Testis (tissue), 5 donors: ENCODE measurements at places on chromosomes 3 and 15. TPM values are rescaled to one million over a fixed set of nuclear protein-coding genes. Genes with fewer than 3 reads are reported as not detected.

- no peak for DNase-seq
Observed at GRCh38 chr3:31227131-31227562, 305.6 kb upstream of the STT3B start.

GRCh38 chr3:57892423-57892822 is 115.8 kb upstream of the FLNB start:
- DNase-seq: no peak

DNA sequence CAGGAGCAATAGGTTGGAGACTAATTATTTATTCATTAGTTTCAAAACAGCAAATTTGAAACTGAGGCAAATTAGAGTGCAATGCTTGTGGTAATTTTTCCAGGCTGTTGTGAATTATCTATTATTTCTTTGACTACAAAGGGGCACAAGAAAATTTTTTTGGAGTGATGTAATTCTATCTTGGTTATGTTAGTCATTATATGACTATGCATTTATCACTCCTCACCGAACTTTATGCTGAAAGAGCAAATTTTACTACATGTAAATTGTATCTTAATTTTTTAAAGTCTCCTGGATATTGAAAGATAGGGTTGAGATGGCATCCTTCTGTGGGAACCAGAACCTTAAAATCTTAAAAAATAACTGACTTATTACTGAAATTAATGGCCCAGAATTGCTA is 320.0 kb upstream of the ROBO1 start:
- no peak for DNase-seq

DNA sequence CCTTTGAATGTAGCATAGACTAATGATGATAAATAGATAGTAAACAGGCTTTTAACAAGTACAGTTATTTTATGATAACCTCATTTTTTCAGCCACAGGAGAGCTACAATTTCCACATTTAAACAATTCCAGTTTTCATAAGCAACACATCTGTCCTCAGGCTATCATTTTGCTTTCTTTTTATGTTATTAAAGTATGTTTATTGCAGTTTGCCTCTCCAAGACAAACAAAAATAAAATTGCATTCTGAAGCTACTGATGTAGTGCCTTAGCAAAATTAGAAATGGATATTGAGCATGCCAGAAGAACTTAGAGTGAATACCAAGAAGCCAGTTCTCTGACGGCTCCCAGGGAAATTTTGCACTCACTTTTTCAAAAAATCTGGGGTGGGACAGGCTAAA is 140.6 kb upstream of the ABHD17C start:
- no peak for DNase-seq

DNA sequence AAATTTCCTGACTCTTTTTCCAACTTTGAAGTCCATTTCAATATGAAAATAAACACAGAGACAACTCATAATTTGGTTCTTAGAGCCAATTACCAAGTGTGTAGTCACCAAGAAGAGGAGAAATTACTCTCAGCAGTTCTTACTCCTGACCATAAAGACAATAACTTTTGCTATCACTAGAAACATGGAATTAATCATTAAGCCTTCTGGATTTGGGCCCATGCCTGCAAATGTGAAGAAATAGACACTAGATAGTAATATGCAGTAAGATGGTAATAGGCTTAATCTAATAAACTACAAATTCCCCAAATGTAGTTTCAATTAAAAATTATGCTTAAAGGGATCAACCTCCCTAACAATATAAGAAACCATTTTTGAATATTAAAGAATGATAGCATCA is 185.1 kb upstream of the AGTR1 start:
- no peak for DNase-seq

DNA sequence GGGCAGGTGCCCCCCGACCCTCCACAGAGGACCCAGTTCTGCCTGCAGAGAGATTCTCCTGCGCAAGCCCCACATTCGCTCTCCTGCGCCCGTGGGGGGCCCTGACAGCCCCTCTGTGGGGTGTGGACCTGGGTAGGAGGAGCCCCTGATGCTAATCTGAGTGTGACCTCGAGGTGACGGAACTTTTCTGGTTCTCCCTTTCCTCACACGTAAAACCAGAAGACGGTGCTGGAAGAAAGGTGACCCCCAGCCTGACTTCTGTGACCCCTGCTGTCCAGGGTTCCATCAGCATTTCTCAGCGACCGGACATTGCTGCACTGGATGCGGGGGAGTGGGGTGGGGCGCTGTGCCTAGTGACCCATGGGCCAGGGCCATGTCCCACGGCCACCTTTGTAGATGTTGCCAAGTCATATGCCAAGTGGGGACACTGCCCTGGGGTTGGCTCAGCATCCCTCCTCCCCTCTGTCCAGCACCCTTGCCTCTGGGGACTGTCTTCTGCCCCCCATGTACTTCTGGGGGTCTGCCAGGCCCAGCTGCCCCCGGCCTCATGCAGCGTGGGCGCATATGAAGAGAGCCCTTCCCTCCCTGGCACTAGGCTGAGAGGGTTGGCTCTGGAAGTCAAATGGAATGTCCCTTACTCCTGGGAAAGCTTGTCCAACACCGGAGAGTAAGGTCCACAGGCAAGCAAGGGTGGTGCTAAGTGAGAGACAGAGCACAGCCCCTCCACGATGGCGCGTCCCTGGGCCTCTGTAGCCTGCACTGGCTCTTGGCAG is 129.1 kb upstream of the MEF2A start:
- peak; percentile 1 for DNase-seq

GRCh38 chr15:62889734-62890505 is 152.6 kb upstream of the TPM1 start:
- DNase-seq: no peak

- DNase-seq: no peak
Observed at GRCh38 chr3:167305340-167305890, 74.7 kb downstream of the ZBBX start.

- DNase-seq: no peak
Observed at GRCh38 chr15:57143511-57144078, 225.2 kb downstream of the TCF12 start.

DNA sequence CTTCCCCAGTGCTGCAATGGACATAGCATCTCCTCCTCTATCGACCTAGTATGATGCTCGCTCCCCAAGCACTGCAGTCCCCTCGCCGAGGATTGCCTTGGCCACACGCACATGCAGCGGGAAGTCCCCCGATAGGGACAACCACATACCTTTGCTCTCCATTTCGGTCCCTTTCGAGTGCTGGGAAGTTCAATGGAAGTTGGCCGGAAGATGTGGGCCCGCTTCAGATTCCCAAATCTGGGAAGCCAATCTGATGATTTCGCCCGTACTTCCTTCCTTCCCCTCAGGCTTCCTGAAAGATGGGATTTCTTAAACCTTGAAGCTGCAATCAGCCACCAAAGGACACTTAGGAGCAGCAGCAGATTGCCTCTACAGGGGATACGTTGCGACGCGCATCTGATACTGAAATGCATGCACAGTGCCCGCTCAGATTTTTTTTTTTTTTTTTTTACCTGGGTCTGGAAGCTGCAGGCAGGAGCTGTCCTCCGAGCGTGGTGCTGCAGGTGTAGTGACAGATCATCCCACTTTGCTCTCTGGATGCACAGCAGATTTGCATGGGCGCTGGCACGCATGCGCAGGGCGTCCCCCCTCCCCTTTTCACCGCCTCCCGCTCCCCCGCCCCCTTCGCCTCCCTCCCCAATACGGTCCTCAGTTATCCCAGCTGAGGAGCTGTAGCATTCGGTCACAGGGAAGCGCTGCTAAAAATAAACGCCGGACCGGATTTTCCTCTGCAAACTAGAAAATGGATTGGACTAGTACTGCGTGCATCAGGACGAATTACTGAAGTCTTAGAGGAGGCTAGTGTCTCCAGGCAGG is at the start of gene FGF12:
FGF12 (minus strand) TSS at position 510 of the 816 bp plus-strand sequence.
- DNase-seq: peak; percentile 76

DNA sequence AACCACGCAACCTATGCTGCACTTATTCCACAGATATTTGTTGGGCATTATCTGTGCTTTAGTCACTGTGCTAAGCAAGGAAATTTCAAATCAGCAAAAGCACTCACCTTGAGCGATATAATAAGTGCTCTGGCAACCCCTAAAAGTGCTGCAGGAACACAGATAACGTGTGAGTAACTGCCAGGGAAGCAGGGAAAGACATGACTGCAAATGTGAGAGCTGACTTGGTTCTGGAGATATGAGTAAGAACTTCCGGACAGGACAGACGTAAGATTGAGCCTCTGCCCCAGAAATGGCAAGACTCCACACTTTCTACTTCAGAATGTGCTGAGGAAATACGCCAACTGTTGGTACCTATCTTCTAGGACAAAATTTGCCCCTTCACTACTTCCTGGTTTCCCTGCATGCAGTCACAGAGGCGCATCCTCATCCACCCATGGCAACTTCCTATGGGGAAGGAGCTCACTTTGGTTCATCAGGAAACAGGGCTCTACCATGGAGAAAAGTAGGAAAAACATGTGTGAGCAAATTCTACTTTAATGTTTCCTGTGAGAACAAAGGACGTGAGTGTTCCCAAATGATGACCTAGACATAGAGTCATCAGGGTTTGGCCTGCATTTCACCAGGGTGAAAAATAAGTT is 41.7 kb downstream of the AQP9 start:
- DNase-seq: no peak

SERPINI2 gene
- 0.47 TPM for polyA plus RNA-seq

MYEF2 gene
- polyA plus RNA-seq: 69.3 TPM

ZNF592 gene
- polyA plus RNA-seq: 39.6 TPM
